ENCODE measurements at places on chromosomes 2 and 18.

DNA sequence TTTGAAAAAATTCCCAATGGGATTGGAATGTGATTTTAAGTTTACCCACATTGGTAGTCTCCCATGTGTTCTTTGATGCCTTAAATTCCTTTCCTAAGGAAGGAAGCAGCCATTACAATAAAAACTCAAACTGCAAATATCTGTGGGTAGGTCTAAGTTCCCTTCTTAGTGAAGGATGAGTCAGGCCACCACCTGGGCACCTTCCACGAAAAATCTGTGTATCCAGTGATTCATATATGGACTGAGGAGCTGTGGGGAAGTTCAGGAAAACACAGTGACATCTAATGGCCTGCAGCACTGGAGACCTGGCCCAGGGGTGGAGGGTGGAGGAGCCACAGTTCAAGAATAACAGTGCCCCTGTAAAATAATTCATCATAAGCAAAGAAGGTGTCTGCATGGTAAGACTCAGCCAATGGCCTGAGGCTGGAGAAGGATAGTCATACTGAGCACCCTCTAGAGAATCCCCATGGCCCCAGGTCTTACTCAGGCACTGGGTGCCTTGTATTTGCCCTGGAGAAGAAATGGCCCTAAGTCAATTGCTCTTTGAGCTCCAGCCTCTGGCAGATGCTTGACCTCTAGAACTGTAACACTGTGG lies 248.6 kb downstream of the SP3 start:
- no peak for DNase-seq

DNA sequence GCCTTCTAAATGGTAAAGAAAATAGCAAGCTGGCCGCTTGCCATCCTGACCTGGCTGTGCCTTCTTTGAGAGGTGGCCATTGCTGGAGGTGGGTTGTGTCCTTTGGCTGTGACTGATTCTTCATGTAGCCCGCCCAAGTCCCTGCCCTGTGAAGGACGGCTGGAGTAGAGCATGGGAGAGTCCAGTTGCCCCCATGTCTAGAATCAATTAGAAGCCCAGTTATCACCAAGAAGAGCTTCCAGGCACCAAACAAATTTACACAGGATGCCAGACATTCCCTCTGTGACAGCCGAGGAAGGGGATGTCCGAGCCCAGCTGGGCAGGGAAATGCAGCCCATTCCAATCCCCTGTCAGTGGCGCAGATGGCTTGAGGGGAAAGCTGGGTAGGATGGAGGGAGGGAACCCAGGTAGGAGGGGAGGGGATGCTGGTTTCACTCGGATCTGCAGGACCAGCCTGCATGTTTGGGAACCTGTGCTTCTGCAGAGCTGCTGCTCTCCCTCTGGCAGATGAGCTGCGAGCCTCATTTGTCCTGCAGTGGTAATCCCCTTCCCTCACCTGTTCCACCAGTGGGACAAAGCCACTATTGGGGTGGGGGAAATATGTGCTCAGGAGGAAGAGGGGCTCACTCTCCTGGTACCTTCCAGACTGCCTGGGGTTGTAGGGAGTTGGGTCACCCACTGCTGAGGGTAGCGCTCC lies 25.7 kb upstream of the ASB18 start:
- DNase-seq: no peak

- DNase-seq: no peak
Measured at GRCh38 chr2:224870341-224870740, 154.2 kb upstream of the CCDC195 start.

- DNase-seq: no peak
Measured at GRCh38 chr2:237625216-237625705, 2.1 kb upstream of the LRRFIP1 start.

DNA sequence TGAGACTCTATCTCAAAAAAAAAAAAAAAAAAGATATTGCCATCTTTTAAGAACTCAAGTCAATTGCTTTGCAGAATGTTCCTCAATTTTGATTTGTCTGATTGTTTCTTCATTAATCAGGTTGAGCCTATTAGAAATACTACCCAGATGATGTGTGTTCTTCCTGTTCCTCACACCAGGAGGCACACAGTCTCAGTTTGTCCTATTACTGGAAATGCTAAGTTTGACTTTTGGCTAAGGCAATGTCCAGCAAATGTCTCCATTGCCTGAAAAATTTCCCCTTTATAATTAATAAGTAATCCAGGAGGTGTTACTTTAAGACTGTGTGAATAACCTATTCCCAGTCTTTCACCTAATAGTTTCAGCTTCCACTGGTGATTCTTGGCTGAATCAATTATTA lies 28.4 kb downstream of the BOLA3 start:
- DNase-seq: no peak

Measured in GM12864 (cell line).